ENCODE measurements at places on chromosomes 1 and 21.
A peak's percentile ranks its signal among the peaks of the same experiment; 100 is the strongest.

DNA sequence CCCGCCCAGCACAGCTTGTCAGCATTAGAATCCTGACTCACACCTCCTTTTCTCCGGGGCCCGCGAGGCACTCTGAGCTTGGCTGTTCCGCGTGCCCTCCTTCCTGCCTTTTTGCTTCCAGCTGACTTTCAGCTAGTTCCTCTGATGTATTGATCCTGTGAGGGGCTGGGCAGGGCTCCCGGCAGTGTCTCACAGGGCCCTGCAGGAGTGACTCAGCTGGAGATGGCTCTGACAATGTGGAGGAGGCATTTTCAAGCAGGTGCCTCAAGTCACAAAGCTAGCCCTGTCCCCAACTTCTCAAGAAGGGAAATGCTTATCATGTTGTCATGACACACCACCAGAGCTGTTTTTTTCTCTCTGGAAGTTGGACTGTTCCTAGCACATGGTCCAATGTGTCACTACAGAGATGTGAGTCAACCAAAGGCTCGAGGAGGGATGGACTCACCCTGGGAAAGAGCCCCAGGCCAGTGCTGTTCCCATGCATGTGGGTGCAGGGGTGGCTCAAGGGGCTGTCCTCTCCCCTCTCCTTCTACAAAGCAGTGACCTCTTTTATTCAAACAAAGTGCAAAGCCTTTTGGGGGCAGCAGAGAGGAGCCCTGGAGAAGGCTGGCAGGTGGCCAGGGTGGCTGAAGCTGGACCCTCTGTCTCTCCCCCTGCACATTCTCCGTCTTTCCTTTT is 30.6 kb downstream of the SYT6 start:
- DNase-seq: peak; percentile 66

GRCh38 chr1:81529014-81529413 is 271.7 kb upstream of the ADGRL2 start:
- peak; percentile 19 for DNase-seq

GRCh38 chr21:33820798-33821197 is 94.8 kb downstream of the ATP5PO start:
- DNase-seq: no peak

DNA sequence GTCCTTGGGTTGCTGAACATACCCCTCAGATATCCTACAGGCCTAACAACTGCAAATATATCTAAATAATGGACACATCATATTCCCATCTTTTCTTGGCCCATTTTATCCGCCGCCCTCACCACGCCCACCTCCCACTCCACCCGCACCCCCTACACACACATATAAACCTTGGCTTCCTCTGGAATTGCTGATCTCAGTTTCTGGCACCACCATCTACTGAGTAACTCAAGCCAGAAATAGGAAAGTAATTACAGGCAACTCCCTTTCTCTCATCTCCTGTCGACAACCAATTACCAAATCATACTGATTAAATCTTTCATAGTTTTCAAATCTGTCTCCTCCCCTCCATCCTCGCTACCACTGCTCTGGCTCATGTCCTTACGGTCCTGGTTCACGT is 4.7 kb downstream of the RGS8 start:
- no peak for DNase-seq

GRCh38 chr1:10738061-10739058 is 58.1 kb downstream of the CASZ1 start:
- peak; percentile 85 for DNase-seq
